ENCODE measurements at places on chromosomes 4 and X.

GRCh38 chrX:151727346-151727745 is 7.2 kb upstream of the CNGA2 start:
- DNase-seq, result no peak

- no peak for DNase-seq
Measured at GRCh38 chr4:95000076-95000648, 242.4 kb downstream of the BMPR1B start.

DNA sequence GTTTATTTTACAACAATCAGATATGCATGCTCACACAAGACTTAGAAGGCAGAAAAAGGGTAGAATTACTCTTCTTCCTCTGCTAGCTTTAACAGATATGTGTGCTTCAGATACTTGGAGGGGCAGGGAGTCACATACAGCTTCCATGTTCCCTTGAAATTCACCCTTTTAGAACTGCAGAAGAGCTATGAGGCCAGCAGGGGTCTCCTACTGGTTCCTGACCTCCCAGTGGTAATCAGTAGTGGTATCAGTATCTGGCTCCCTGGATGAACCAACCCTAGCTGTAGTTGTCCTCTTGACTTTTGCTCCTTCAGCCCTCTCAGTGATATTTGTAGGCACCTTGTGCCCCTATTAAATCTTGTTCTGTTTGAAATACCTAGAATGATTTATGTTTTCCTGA is 81.5 kb downstream of the RCHY1 start:
- no peak for DNase-seq

GRCh38 chrX:50736656-50737055 is 77.3 kb downstream of the SHROOM4 start:
- DNase-seq, result no peak

GRCh38 chr4:85722807-85723206 is 247.9 kb downstream of the ARHGAP24 start:
- no peak for DNase-seq

- DNase-seq, result peak; percentile 9
Measured at GRCh38 chrX:148049441-148049840, 68.3 kb downstream of the FMR1NB start.

DNA sequence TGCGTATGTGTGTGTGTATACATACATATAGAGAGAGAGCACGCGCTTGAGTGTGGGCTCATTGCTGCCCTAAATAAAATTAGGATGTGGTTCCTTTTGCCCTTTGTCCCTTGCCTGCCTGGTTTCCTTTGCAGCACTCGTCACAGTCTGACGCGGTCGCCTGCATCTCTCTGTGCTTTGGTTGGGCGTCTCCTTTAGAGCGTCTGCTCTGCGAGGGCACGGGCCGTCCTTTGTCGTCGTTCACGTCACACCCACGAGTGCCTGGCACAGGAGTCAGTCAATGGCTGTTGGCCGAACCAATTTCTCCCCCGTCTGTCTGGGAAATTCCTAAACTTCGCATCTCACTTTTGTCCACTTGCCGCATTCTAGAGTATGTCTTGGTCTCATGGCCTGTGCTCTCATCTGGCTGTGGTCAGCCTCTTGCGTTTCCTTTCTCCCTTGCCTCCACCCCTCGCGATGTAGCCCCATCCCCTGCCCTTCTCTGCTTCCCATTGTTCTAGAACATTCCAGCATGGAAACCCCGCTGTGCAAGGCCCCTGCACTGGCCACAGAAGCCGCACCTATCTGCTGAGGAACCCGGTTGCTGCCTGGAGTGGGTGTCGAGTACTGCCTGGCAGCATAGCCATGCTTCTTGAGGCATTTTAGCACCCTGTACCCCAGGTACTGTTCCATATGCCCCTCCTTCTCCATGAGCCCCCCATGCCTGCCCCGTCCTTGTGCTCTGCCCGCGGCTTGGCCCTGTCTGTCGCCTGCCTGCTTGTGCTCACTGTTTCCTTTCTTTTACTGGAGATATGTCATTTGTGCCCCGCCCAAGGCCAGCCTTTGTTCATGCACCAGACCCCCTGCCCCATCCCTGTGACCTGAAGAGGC is 8.0 kb downstream of the MAEA start:
- no peak for DNase-seq

DNA sequence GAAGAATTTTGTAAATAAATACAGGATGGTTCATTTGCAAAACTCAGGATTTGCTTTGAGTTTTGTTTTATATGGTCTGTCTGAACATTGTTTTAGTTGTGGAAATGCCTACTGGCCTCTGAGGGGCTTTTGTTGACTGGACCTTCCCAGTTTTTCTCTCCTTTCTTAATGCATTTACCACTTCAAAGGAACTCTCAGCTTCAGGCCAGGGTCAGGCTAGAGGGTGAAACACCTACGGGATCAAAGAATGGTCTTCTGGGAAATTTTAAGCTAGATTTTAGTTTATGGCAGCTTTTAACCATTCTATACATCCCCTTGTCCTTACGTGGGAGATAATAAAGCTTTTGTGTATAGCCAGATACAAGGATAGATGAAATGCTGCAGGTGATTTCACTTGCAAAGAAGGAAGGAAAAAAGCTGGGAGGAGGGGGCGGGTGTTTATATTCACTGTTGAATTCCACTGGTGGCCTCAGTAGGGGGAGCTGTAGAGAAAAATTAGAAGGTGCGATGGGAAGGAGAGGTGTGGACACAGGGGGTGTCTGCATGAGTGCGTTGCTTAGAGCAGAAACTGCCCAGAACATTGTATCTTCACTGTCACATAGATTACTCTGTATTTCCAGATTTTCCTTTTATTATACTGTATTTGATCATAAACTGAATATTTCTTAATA is 151.8 kb downstream of the TSPAN5 start:
- no peak for DNase-seq

DNA sequence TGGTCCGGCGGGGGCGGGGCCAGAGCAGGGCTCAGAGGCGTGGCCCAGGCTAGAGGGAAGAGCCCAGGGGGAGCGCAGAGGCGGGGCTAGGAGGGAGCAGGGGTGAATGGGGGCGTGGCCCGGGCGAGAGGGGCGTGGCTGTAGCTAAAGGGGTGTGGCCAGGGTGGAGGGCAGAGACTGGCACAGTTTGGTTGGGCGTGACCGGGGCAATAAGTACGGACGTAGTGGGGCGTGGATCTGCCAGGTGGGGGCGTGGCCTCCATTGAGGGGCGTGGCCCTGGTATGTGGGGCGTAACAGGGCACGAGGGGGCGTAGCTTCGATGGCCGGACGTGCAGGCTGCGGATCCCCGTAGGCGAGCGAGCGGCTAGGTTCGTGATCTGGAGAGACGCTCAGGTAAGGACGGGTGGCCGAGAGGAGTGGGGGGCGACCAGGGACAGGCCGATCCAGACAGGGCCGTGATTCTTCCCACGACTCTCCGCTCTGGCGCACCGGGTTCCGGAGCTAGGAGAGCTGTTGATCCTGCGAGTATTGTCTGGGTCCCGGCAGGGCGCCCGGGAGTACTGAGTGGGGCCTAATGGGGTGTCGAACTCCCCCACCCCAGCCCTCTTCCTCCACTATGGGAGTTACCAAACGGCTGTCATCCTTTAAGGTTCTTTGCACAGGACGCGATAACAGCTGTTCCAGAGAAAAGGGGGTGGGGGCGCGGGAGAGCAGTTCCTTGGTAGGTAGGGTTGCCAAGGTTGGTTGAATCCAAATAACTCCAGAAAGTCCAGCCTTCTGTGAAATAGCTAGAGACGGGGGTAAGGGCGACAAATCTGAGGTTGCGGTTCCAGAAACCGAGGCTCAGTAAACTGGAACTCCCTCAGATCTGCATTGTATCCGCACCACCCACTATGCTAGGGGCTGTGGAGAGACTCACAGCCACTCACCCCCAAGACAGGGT is at the start of gene CA5B:
CA5B (plus strand) TSS at position 312 of the 944 bp plus-strand sequence. CDS start 11,754 bp downstream, outside the sequence.
- no peak for DNase-seq

DNA sequence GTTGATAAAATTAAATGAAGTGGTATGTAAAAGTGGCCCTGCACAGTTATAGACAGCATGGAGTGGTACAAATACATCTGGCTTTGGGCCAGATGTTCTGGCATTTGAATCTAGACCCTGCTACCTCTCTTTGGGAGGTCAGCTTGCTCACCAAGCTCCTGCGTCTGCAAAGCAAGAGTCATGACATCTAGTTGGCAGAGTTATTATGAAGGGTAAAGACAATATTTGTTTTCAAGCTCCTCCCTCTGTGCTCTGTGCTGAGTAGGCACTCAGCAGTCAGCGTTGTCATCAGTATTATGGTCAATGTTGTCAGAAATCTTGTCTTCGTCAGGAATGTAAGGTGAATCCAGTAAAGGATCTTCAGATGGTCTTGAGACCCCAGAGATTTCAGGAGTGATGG is 55.8 kb downstream of the CCNI start:
- no peak for DNase-seq

- peak; percentile 27 for DNase-seq
Measured at GRCh38 chrX:13000301-13000811, 25.4 kb downstream of the TMSB4X start.

- DNase-seq, result no peak
Measured at GRCh38 chrX:33188881-33189280, 22.5 kb downstream of the DMD start.

DNA sequence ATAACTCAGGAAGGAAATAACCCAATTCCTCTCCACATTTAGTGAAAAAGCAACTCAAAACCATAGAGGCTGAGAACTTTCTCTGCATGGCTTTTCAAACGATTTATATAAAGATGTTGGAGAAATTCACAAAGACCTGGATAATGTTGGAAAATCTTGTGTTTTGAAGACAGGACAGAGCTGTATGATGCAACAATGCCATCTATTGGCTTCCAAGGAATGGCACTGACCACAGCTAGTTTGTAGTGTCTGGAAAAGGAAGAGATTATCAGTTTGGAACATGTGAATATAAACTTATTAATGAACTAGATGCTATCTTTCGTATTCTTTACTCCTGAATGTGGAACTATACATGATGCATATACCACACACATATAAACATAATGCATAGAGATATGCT is 503.6 kb downstream of the IL1RAPL1 start:
- peak; percentile 82 for DNase-seq

GRCh38 chr4:111678908-111679307 is 466.3 kb upstream of the FAM241A start:
- no peak for DNase-seq

- no peak for DNase-seq
Measured at GRCh38 chrX:140480765-140481164, 24.1 kb downstream of the SOX3 start.

GRCh38 chrX:84175958-84176357 is 12.0 kb downstream of the RPS6KA6 start:
- DNase-seq, result no peak

GRCh38 chrX:137573324-137574101 is 7.6 kb downstream of the ZIC3 start:
- DNase-seq, result no peak

DNA sequence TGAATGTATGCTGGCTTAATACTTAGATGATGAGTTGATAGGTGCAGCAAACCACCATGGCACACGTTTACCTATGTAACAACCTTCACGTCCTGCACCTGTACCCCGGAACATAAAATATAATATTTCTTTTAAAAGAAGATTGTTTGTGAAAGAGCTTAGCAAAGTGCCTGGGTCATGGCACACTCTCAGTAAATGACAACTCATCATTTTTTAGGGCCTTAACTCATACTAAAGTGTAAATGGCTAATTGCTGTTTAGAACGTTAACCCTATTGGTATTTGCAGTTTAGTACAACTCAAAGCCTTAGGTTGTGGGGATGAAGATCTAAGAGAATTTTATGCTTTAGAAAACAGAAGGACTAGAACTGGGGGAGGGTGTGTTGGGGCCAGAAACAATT is 67.7 kb downstream of the SEL1L3 start:
- no peak for DNase-seq

DNA sequence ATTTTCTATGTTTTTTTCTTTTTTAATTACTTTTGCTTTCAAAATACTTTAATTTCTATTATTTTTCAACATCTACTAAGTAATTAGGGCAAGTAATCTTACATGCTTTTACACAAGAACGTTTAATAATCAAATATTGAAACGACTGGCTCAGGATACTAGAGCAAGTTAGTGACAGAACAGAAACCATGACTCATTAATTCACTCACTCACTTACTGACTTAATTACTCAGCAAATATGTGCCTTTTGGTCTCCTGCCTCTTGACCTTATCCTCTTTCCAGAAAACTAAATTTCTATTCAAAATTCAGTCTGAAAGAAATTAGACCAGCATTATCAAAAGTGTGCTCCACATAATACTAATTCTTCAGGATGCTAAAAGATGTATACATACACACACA is 314.9 kb upstream of the TEX13C start:
- DNase-seq, result no peak

DNA sequence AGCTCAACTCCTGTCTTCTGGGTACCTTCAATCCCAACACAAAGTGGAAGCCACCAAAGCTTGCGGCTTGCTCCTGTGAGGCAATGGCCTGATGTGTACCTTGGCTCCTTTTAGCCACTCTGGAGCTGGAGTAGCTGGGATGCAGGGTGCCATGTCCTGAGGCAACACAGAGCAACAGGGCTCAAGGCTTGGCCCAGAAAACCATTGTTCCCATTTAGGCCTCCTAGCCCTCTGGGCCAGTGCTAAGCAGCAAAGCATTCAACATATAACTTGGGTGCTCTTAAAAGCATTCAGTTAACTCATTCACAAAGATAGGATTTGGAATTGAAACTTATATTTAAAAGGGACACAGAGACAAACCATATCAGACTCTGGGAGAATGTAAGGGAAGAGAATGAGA is 194.5 kb upstream of the ARHGEF9 start:
- DNase-seq, result no peak
